PC-9 (cell line): ENCODE measurements at places on chromosomes 16 and 17. TPM values are rescaled to one million over a fixed set of nuclear protein-coding genes. Genes with fewer than 3 reads are reported as not detected.

GRCh38 chr16:24577167-24577566, 37.8 kb downstream of the RBBP6 start:
- H3K27me3 ChIP-seq: no peaks in the 10 kb centered on the region
- no peak for DNase-seq
- no peaks in the 10 kb centered on the region for H3K36me3 ChIP-seq
- H3K4me1 ChIP-seq: no peaks in the 10 kb centered on the region
- no peak overlapping the region for H3K4me3 ChIP-seq
- H3K27ac ChIP-seq: no peak overlapping the region

- H3K27ac ChIP-seq: no peak overlapping the region
- H3K4me3 ChIP-seq: no peak overlapping the region
- H3K4me1 ChIP-seq: no peaks in the 10 kb centered on the region
- DNase-seq: no peak
Measured at GRCh38 chr16:29984764-29985147, 10.7 kb downstream of the HIRIP3 start.

KIFC3 gene
- total RNA-seq: 52.5 and 65.5 TPM in 2 replicates

P2RX1 gene
- total RNA-seq: not detected in 2 replicates

DNA sequence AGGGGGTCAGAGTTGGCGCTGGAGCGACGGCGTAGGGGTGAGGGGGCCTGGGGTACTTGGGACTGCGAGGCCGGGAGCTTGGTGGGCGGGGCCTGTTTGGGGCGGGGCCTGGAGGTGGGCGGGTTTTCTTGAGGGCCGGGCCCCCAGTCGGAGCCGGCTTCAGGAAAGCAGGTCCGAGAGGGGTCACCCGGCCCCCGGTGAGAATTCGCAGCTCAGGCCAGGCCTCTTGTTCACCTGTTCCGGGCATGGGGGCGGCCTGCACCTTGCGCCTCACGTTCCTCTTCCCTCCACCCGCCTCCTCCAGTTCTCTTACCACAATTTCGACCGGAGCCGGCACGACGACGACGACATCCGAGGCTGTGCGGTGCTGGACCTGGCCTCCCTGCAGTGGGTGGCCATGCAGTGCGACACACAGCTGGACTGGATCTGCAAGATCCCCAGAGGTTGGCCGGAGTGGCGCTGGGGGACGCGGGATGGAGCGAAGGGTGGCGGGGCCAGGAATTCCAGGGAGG, 52.5 kb downstream of the MRC2 start:
- H3K27me3 ChIP-seq: no peaks in the 10 kb centered on the region
- H3K27ac ChIP-seq: no peak overlapping the region
- no peak overlapping the region for H3K4me3 ChIP-seq
- H3K36me3 ChIP-seq: no peaks in the 10 kb centered on the region
- no peak for DNase-seq
- H3K4me1 ChIP-seq: no peaks in the 10 kb centered on the region

DNA sequence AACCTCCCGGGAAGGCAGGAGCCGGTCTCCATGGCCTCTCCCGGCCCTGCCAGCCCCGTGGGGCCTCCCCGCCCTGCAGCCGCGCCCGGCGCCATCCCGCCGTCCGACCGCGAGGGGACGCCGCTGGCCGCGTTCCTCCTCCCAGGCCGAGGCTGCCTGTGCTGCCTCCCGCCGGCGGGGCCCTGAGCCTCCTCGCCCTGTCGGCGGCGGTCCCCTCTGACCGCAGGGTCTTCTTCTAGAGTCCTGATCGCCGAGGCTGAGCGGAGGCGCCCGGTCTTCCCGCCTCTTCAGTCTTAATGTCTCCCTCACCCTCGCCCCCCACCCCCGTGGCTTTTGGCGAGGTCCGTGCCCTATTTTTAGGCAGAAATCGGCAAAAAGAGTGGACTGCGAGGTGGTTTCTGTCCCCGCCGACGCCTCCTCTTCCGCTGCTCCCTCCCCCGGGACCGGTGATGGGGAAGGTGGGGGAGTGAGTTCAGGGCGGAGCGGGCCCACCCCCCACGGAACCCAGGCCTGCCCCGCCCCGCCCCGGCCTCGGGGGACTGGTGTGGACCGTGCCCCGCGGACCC, 794 bp upstream of the CPNE7 start:
- no peaks in the 10 kb centered on the region for H3K27me3 ChIP-seq
- H3K4me1 ChIP-seq: peaks cover 7% of the 10 kb centered on the region; the same call in 1 of the 2 replicates
- peak; percentile 46 for DNase-seq
- H3K4me3 ChIP-seq: peak overlapping the region; percentile 76
- peaks cover 6% of the 10 kb centered on the region; the same call in 1 of the 2 replicates for H3K36me3 ChIP-seq
- no peak overlapping the region for H3K27ac ChIP-seq

GRCh38 chr17:78130437-78131101, at the start of gene TMC8:
TMC8 (plus strand) TSS chr17:78130771; CDS start chr17:78131589, 818 bp downstream.
- H3K27ac ChIP-seq: no peak within 1 kb of the TSS
- H3K36me3 ChIP-seq: no peaks in the 10 kb centered on the region
- peak within 1 kb of the TSS; percentile 60; the same call in 1 of the 2 replicates for H3K4me3 ChIP-seq
- no peak for DNase-seq
- peaks cover 19% of the 10 kb centered on the region for H3K4me1 ChIP-seq
